ENCODE measurements at places on chromosomes 13 and 19.

GRCh38 chr19:4246767-4247593, at the start of gene YJU2:
Gene YJU2, plus strand, starts transcription at chr19:4247080. Its CDS starts 67 bp downstream, at chr19:4247147.
- DNase-seq, result peak; percentile 93

DNA sequence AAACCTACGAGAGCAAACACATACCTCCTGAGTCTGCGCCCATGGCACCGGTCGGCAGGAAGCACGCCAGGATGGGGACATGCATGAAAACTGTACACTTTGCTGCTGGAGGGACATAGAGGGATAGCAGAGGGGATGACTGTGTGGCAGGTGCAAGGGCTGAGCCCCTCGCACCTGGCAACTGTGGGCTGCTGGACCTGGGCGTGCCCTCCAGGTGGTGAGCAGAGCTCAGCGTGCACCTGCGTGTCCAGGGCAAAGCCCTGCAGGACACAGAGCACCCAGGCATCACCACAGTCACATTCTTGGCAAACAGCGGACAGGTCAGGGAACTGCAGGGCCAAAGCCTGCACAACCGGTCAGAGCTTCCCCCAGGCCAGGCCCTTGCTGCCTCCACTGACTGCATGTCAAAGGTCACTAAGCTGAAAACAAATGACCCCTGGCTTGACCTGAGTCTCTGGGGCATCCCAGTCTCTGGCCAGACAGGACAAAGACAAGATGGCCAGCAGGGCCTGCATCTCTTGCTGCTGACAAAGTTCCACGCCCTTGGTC, 9.0 kb upstream of the ISYNA1 start:
- no peak for DNase-seq

DNA sequence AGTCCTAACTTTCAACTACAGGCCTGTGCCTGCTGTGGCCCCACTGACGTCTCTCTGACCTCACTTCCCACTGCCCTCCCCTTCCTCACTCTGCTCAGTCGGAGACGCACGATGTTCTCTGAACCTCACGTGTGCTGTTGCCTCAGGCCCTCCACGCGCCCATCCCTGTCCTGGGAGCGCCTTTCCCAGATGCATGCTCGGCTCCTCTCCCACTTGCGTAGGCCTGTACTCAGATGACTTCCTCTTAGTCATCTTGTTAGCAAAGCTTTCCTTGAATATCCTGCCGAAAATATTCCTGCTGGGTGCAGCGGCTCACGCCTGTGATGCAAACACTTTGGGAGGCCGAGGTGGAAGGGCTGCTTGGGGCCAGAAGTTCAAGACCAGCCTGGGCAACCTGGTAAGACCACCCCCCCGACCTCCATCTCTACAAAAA, 9.3 kb upstream of the SYT5 start:
- no peak for DNase-seq

DNA sequence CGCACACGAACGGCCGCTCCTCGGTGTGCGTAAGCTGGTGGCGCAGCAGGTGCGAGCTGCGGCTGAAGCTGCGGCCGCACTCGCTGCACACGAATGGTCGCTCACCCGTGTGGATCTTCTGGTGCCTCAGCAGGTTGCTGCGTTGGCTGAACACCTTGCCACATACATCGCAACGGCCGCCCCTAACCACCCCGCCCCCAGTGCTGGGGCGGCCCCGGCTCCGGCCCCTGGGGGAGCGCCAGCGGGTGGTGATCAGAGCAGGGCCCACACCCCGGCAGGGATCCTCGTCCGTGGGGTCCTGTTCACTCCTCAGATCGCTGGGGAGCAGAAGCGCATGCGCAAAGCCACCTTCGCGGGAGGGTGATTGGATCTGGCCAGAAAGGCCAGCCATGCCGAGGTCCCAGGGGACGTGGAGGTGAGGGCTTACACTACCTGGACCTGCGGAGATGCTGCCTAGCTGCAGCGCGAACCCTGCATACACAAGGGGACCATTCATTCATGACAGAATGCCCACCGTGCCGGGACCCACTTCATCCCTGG, 4.7 kb upstream of the UBE2M start:
- no peak for DNase-seq

Data from stimulated activated CD4-positive, alpha-beta T cell treated with anti-CD3 and anti-CD28 coated beads, Interleukin-15, amount 100 ng/mL, for 1 hour (primary cell).